ENCODE measurements at places on chromosomes 12 and 14.

GRCh38 chr12:122403115-122403770, 19.2 kb downstream of the CLIP1 start:
- H3K4me1 ChIP-seq = peaks cover 15% of the 10 kb centered on the region
- no peak overlapping the region for H3K27ac ChIP-seq
- no peaks in the 10 kb centered on the region for H3K36me3 ChIP-seq
- no peaks in the 10 kb centered on the region for H3K27me3 ChIP-seq

GRCh38 chr12:54376596-54376995, 7.9 kb downstream of the ZNF385A start:
- H3K27me3 ChIP-seq = no peaks in the 10 kb centered on the region
- no peak overlapping the region for H3K27ac ChIP-seq
- H3K36me3 ChIP-seq = no peaks in the 10 kb centered on the region
- H3K4me1 ChIP-seq = peaks cover 30% of the 10 kb centered on the region
- H3K4me3 ChIP-seq = no peak overlapping the region

GRCh38 chr12:1289371-1290155, 298.5 kb downstream of the ERC1 start:
- H3K27me3 ChIP-seq = no peaks in the 10 kb centered on the region
- H3K4me3 ChIP-seq = no peak overlapping the region
- H3K27ac ChIP-seq = no peak overlapping the region
- no peaks in the 10 kb centered on the region for H3K36me3 ChIP-seq

DNA sequence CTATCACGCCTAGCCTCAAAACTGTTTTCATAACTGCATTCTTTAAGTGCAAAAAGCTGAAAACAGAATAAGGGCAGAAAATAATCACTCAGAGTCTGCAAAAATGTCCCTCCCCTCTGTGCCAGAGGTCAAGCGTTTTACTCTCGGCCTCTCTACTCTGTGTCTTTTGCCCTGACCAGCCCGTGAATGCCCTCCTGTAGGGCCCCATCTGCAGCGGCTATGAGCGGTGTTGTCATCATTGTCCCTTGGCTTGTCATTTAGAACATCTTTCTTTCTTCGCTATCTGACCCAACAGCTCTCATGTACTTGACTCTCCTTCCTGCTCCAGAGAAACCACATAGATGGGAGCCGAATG, 21.7 kb downstream of the ELK3 start:
- H3K4me1 ChIP-seq = peaks cover 40% of the 10 kb centered on the region
- H3K27me3 ChIP-seq = no peaks in the 10 kb centered on the region
- no peak overlapping the region for H3K4me3 ChIP-seq
- H3K36me3 ChIP-seq = peaks cover 12% of the 10 kb centered on the region

DNA sequence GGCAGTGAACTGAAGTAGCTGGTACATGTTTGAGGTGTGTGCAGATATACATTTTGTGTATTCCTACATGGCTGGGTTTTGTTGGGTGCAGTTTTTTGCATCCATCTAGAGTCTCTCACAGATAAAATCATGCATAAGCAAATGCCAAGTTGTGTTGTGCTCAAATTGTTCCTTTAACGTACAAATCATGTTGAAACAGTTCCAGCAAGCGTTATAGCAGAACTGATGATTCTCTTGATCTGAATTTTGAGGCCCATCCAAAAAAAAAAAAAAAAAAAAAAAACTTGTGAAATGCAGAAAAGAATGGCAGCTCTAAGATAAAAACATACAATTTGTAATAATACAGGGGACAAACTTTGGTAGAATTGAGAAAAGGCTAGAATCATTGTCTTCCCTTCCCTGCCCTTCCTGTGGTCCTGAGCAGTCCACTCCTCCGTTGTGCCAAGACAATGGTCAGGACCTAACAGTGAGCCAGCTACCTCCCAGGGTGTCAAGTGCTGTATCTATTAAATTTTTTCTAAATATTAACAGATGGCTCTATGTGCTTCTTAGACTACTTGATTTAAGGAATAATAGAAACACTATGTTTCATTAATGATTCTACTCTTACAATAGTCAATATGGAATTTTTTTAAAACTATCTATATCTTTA, 122.1 kb downstream of the PLEKHA5 start:
- no peak for DNase-seq
- H3K36me3 ChIP-seq = no peaks in the 10 kb centered on the region
- H3K4me1 ChIP-seq = no peaks in the 10 kb centered on the region
- no peak overlapping the region for H3K27ac ChIP-seq
- H3K4me3 ChIP-seq = no peak overlapping the region

- H3K27me3 ChIP-seq = no peaks in the 10 kb centered on the region
- H3K36me3 ChIP-seq = peaks cover 25% of the 10 kb centered on the region
- DNase-seq = peak; percentile 76
These were observed 2.5 kb downstream of the DUSP6 start for GRCh38 chr12:89349814-89350213.

GRCh38 chr12:52023182-52023975, 16.6 kb downstream of the TAMALIN start:
- DNase-seq = peak; percentile 25
- H3K27me3 ChIP-seq = no peaks in the 10 kb centered on the region
- H3K36me3 ChIP-seq = no peaks in the 10 kb centered on the region
- peaks cover 19% of the 10 kb centered on the region for H3K4me1 ChIP-seq
- H3K27ac ChIP-seq = no peak overlapping the region

- DNase-seq = no peak
- H3K36me3 ChIP-seq = no peaks in the 10 kb centered on the region
- H3K4me1 ChIP-seq = no peaks in the 10 kb centered on the region
- no peak overlapping the region for H3K27ac ChIP-seq
- H3K27me3 ChIP-seq = no peaks in the 10 kb centered on the region
These were observed 427.3 kb downstream of the BTG1 start for GRCh38 chr12:91718326-91718725.

DNA sequence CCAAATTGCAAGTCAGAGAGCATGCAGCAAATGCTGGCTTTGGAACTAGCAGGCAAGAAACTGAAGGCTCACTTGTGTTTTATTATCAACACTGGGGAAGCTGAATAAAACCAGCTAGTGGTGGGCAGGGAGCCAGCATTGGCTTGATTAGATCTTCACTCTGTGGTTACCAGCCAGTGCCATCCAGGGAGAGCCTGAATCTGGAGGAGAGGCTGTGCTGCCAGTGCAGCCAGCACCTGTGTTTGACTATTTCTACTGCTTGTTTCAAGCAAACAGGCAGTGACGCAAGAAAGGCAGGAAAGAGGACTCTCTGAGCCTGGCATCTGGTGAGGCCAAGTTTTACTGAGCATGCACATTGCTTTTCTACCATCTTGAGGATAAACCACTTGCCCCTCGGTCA, 247.0 kb downstream of the PHLDA1 start:
- no peak for DNase-seq
- H3K27me3 ChIP-seq = no peaks in the 10 kb centered on the region
- H3K36me3 ChIP-seq = no peaks in the 10 kb centered on the region
- H3K27ac ChIP-seq = no peak overlapping the region
- peaks cover 15% of the 10 kb centered on the region for H3K4me1 ChIP-seq
- H3K4me3 ChIP-seq = no peak overlapping the region

DNA sequence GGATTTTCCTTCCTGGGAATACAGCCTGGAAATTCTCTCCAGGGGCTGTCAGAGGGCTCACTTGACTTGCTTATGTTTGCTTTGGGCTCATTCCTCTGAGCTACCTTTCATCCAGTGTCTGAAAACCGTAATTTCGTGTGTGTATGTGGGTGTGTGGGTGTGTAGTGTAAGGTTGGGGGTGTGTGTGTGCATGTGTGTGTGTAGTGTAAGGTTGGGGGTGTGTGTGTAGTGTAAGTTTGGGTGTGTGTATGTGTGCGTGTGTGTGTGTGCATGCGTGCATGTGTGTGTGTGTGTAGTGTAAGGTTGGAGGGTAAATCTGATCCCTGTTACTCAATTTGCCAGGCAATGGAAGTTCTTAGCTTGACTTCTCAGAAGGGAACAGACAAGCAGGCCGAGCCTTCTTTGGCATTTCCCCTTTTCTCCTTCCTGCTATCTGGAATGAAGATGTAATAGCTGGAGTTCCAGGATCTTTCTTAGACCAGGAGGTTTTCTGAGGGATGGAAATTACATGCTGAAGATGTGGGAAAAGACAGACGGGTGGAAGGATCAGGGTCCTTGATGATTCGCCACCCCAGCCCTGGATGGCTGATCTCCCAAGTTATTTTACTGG, 15.5 kb upstream of the BEGAIN start:
- H3K27me3 ChIP-seq = peaks cover 17% of the 10 kb centered on the region
- H3K27ac ChIP-seq = no peak overlapping the region
- H3K4me3 ChIP-seq = no peak overlapping the region
